Anterior cingulate cortex (tissue), 58 donors: ENCODE measurements at places on chromosomes 2 and 18.

DNA sequence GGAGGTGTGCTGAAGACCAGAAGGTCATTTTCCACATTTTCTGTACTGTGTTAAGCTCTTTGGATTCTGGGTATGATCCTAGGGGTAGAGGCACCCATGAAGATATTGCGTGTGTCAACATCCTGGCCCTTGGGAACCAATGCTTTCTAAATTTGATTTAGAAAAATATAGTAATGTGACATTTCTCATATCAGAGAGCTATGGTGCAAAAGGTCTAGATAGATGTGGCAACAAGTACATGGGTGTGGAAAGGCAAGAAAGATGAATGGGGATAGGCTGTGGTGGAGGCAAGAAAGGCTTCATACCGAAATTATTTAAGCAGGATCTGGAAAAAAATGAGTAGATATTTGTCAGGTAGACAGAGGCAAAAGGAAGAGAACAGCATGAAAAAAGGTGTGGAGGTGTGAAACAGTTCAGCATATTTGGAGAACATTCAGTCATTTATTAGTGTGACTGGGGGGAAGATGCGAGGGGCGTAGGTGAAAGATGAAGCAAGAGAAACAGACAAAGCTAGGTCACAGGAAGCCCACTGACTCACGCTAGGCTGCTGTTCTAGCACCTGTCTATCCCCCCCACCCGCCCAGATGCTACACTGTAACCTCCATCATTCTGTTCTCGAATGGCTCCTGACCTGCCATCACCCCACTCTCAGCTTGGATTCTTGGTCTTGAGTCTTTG, 11.7 kb downstream of the DOK1 start:
- no peak for DNase-seq

DNA sequence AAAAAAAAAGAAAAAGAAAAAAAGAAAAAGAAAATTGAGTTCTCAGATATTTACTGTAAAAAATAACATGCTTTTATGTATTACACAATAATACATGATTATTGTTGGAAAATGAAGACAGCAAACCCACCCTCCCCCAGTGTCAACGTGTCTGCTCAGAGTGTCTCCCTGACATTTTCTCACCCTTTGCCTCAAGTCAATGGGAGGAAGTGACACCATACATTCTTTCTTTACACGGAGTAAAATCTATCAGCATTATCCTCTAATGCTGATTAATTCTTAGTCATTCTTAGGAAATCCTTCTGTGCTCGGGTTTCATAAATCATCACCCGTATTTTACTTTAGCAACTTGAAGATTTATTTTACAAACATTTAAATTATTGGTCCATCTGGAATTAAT, 32.0 kb downstream of the CTAGE1 start:
- DNase-seq, result no peak

GRCh38 chr2:109463891-109464290, 149.9 kb downstream of the SEPTIN10 start:
- DNase-seq, result no peak

GRCh38 chr2:54624591-54625071, 98.8 kb upstream of the EML6 start:
- no peak for DNase-seq

GRCh38 chr2:39593439-39594393, 72.0 kb upstream of the TMEM178A start:
- peak; percentile 13 for DNase-seq

- DNase-seq, result no peak
Measured at GRCh38 chr2:136497709-136498108, 267.6 kb upstream of the THSD7B start.

DNA sequence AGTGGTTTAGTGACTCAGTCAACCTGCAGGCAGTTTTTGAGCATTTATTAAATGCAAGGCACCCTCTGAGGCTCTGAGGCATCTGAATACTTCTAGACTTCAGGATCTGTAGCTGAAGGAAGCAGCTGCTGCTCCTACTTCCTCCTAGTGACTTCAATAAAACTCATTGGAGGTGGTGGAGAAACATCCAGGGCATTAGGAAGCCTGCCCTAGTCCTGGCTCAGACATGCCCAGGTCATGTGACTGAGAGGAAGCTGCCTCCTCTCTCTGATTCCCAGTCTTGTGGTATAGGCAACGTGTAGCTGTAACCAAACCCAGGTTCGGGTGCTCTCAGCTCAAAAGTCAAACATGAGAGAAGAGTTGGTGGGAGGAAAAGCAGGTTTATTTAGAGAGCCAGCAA, 287.2 kb upstream of the GYPC start:
- no peak for DNase-seq

GRCh38 chr2:15120631-15121030, 440.5 kb downstream of the NBAS start:
- DNase-seq, result no peak

GRCh38 chr2:233011268-233011650, 1.8 kb downstream of the NGEF start:
- DNase-seq, result no peak

DNA sequence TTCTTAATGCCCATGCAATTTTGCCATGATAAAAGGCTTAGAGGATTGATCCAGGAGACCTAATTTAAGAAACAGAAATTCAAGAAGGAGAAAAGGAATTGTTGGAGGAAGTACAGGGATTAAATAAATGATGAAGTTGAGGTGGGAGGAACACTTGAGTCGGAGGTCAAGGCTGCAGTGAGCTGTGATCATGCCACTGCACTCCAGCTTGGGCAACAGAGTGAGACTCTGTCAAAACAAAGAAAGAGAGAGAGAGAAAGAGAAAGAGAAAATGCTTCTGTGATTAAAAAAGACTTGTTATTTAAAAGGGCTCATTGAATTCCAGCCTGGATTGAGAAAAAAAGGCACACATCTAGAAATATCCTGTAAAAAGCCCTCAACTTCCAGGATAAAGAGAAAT, 123.2 kb downstream of the B3GNT2 start:
- DNase-seq, result no peak

DNA sequence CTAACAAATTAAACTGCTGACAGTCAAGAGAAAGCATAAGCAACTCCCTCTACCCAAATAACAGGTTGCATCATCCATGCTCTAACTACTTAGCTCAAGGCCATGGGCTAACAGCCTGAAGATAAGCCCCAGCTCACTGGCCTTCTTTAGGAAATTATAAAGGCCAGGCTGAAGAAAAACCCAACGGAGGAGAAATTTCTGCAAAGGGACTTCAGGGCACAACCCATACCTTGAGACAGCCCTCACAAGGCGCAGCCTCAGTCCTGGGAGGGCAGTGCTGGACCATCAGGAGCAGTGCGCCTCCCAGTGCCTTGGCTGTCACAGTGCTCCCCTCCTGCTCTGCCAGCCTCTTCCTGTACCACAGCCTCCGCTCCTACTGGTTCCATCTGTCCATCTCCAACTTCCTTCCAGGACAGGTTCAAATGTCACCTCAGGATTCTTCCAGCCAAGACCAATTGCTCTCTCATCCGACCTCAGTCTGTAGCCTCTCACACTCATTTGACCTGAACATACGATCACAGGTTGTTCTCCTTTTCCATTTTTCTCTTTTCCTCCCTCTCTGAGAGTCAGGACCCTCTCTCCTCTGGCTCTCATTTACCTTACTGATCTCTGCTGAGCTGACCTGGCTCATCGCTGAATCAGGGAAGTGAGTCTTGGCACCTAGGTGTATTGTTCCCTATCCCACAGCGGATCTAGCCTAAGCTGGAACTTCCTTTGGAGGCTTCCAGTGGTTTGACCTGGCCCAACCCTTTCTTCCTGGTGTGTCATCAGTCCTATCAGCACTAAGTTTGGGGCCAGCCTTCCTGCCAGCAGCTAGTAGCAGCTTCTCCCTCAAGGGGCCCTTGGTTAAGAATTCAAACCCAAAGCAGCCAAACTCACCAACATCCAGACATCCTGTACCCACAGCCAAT, 1.9 kb downstream of the MCFD2 start:
- no peak for DNase-seq

- DNase-seq, result no peak
Measured at GRCh38 chr2:20507711-20508110, 60.8 kb downstream of the RHOB start.

DNA sequence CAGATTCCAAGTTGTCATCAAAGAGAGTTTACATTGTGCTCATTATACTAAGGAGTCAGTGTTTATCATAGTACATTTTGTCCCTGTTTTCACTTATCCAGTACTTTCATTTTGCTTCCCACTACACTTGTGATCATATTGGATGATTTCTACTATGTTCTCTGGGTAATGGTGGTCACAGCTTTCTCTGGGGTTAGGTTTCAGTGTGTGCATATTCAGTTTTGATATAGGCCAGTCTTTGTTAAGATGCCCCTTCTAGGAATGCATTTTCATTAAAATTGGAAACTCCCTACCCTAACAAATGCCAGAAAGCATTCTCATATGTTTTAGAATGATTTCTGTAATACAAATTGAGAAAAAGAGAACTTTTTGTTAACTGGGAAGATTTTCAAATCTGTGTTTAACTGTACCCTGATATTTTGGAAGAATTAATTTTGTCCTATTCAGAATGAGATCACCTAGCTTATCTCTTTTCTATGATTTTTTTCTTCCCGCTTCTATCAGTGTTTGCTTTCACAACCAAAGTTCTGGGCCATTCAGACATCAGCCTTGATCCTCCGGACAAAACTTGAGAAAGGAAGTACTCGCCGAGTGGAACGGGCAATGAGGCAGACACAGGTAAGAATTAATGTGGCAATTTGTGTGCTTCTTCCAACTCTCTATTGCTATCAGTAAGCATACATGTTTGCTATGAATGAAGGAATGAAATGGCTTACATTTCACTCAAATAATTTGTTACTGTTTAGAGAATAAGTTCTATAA, 74.6 kb downstream of the TTC27 start:
- no peak for DNase-seq

DNA sequence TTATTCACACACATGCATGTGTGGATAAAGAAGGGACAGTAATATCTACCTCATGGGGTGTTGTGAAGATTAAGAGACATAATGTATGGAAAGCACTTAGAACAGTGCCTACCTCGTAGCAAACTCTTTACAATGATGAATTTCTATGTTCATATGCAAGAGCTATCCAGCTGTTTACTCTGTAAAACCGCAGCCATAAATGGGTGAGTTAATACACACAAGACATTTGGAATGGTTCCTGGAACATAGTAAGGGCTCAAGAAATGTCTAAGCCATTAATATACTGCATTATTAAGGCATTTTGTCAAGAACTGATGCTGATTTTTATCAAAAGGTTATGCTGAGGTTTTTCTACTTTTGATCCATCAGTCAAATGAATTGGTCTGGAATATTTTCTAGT, 1076.2 kb downstream of the TSN start:
- DNase-seq, result no peak

GRCh38 chr2:187532333-187533120, 21.7 kb downstream of the TFPI start:
- no peak for DNase-seq

DNA sequence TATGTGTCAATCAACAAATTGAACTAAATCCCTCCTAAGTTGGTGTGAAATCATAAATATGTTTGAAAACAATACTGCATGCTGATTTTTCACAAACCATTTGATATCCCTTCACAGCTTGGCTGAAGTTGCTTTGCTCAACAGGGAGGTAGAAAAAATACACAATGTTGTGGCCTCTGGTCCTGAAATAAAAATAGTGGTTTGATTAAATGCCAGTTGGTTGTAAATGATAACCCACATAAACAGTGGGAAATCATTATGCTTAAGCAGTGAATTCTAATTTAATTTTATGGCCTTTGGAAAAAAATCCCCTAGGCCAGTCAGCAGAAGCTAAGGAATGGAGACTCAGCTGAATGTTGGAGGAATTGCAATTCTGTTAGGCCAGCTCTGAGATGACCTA, 359.4 kb upstream of the CWC22 start:
- DNase-seq, result no peak

DNA sequence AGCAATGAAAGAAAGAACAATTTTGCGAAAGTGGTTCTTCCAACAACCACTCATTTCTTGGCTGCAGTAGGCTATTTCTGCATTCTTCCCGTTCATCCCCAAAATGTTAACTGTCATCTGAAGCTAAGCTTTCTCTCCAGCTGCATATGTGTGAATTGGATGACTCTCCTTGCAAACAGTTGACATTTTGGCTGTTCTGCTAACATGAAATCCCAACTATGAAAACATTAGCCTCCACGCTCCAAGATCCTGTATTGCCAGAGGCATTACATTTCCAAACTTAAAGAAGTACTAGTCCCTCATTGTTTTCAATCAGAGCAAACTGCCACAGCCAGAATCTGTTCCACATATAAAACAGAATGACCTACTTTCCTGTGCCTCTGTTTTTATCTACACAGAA, 88.5 kb downstream of the TGIF1 start:
- DNase-seq, result no peak

GRCh38 chr2:120988700-120989511, 253.2 kb downstream of the GLI2 start:
- no peak for DNase-seq

DNA sequence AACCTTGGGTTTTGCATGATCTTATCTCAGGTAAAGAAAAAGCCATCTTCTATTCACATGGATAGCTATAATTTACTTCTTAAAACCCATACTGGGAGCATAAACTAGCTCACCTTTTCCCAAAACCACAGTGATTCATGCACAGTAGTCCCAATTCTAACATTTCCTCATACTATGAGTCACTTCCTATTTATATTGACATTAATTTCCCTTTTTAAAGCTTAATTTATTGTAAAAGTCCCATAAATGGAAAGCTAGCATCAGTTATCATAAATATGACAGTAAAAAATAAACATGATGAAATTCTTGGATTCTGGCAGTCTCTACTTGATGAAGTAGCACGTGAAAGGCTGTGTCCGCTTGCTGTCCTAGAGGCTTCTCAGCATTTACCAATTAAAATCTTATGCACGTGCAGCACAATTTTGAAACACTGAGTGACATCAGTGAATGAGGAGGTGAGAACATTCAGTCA, 180.1 kb downstream of the CDH2 start:
- no peak for DNase-seq

- no peak for DNase-seq
Measured at GRCh38 chr2:9769171-9770005, 73.9 kb upstream of the TAF1B start.

DNA sequence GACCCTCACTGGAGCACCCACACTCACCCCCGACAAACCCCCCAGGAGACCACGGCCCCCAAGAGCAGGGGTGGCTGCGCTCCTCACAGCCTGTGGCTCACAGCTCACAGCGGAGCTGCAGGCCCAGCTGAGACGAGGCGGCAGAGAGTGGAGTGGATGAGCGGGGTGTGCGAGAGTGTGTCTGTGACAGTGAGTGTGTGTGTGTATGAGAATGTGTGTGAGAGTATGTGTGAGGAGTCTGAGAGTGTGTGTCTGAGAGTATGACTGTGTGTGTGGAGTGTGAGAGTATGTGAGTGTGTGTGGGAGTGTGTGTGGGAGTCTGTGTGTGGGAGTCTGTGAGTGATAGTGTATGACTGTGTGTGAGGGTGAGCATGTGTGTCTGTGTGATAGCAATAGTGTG, 55.3 kb upstream of the ID2 start:
- DNase-seq, result no peak

DNA sequence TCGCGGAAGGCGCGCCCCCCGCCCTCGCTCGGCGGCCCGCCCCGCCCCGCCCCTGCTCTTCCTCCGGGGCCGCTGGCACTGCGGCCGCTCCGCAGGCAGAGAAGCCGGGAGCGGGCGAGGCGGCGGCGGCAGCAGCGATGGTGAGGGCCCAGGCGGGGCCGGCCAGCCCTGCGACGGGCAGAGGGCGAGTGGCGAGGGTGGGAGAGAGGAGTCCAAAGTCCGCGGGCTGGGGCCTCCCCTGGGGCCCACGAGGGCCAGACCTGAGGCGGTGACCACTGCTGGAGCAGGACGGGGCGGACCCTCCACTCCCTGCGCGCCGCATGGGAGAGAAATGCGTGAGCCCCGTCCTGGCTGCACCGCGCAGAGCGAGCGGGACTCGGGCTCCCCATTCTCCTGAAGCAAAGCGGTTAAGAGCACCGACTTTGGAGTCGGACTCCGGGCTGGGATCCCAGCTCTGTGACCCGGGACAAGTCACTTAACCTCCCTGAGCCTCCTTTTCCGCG, at the start of gene VAMP5:
Gene VAMP5, plus strand, starts transcription at position 78 of the 503 bp plus-strand sequence. Its CDS starts 60 bp downstream, at position 138.
- DNase-seq, result no peak
